ENCODE measurements at places on chromosomes 16 and 17. TPM values are rescaled to one million over a fixed set of nuclear protein-coding genes. Genes with fewer than 3 reads are reported as not detected.

DNA sequence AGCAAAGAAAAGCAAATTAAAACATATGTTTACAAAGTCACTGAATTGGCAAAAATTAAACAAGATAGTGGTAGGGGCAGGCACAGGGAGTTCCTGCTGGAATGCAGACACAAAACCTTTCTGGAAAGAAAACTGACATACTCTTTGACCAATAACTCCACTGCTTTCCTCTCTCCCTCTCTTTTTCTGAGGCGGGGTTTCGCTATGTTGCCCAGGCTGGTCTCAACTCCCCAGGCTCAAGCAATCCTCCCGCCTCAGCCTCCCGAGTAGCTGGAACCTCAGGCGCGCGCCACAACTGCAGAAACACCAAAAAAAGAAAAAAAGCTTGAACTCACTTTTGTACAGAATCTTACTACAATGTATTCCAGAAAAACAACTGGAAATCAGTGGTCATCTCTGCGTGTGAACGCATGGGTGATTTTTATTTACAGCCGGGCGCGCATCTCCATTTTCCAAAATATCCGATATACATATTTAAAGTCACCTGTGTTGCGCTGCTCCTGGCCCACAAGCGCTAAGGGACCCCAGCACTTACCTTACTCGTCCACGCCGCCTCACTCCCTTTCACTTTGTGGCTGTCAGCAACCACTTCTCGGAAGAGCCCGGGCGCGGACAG is 480 bp downstream of the TXNL4B start:
- no peak for DNase-seq
- H3K36me3 ChIP-seq: peaks cover 52% of the 10 kb centered on the region
- H3K27me3 ChIP-seq: no peaks in the 10 kb centered on the region
- H3K27ac ChIP-seq: peak overlapping the region; percentile 85
- peak overlapping the region; percentile 86 for H3K4me3 ChIP-seq
- H3K4me1 ChIP-seq: peaks cover 28% of the 10 kb centered on the region

Gene TRAF4
- 235 TPM for total RNA-seq

Gene OSGIN1
- total RNA-seq: 1.2 TPM

Gene CACNG5
- total RNA-seq: not detected

DNA sequence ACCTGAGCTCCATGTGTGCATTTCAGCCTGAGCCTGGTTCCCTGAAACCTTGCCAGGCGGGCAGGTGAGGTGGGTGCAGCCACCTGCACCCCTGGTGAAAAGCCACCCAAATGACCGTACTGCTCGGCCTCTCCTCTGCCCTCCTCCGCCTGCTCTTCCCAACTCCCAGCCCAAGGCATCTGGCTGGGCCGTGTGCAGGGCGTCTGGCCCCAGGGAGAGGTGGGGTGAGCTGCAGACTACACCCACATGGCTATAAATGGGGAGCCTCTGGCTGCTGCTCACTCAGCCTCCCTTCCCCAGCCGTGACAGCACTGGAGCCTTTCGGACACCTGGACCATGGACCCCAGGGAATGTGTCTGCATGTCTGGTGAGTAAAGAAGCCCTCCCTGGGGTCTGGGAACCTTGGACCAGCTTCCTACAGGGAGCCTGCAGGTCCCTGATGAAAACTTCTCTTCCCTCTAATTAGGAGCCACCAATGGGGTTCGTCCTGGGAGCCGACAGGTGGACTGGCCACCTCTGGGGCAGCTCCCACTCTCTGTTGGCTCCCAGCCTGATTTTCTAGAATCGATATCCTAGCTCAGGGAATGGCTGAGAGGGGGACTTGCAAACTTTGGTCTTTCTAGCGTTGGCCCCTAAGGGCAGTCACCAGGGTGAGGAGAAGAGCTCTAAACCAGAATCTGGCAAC is at the start of gene MT4:
MT4 (plus strand) TSS at position 281 of the 685 bp plus-strand sequence; CDS start at position 337, 56 bp downstream.
- H3K36me3 ChIP-seq: no peaks in the 10 kb centered on the region
- DNase-seq: no peak

GRCh38 chr16:30601966-30602365 is 8.2 kb downstream of the ZNF689 start:
- no peaks in the 10 kb centered on the region for H3K27me3 ChIP-seq
- no peaks in the 10 kb centered on the region for H3K4me1 ChIP-seq
- no peaks in the 10 kb centered on the region for H3K36me3 ChIP-seq
- H3K4me3 ChIP-seq: no peak overlapping the region
- no peak for DNase-seq

Gene CDH11
- total RNA-seq: not detected

DNA sequence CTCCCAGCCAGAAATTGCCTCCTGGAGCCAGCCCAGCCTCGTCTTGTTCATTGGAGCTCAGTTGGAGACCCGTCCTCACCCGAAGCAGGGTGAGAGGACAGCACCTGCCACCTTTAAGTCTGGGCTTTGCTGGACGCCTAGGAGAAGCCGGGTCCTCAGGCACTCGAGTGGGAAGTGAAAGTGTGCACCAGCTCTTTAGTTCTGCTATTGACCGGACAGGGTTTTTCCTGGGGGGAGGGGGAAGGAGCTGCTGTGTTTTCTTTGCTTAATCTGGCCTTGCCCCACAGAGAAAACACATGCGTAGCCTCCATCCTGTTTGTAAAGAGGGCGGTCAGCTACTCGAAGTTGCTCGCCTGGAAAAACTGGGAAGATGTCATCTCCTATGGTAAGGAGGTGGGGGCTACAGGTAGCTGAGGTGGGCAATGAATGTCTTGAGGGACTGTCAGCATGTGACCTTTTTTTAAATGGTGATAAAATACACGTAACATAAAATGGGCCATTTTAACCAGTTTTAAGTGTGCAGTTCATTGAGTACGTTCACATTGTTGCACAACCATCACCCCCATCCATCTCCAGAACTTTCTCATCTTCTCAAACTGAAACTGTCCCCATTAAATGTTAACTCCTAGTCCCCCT is 34.4 kb downstream of the CMIP start:
- peak overlapping the region; percentile 92 for H3K27ac ChIP-seq
- H3K27me3 ChIP-seq: no peaks in the 10 kb centered on the region
- peaks cover 91% of the 10 kb centered on the region for H3K4me1 ChIP-seq
- peak overlapping the region; percentile 47 for H3K4me3 ChIP-seq
- no peaks in the 10 kb centered on the region for H3K36me3 ChIP-seq
- peak; percentile 92 for DNase-seq

DNA sequence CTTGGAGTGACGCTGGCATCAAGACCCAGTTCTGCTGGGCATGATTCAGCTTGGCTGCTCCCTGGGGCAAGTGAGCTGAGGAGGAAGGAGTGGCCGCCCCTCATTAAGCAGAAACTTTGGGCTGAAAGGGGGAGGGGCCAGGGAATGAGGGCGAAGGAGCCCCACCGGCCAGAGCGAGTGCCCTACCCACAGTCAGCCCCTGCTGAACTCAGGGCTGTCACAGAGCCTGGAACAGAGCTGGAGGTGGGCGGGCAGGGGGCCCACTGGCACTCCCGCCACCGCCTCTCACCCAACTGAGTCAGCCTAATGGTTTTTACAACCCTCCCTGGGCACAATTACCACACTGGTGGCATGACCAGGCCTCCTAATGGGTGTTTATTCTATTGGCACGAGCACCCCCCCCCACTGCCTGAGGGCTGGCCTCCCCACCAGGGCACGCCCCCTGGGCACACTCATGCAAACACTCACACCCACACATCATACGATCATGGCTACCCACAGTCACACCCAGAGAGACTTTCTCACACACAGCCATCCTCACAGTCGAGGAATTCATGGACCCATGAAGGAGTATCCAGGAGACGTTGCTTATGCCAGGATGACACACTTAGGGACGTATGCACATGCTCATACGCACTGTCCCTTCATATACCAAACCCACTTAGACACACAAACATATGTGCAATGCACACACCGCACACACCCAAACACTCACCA is 19.2 kb downstream of the UNC119 start:
- no peaks in the 10 kb centered on the region for H3K36me3 ChIP-seq
- no peaks in the 10 kb centered on the region for H3K4me1 ChIP-seq
- DNase-seq: no peak
- H3K4me3 ChIP-seq: no peak overlapping the region
- no peak overlapping the region for H3K27ac ChIP-seq
- H3K27me3 ChIP-seq: no peaks in the 10 kb centered on the region

DNA sequence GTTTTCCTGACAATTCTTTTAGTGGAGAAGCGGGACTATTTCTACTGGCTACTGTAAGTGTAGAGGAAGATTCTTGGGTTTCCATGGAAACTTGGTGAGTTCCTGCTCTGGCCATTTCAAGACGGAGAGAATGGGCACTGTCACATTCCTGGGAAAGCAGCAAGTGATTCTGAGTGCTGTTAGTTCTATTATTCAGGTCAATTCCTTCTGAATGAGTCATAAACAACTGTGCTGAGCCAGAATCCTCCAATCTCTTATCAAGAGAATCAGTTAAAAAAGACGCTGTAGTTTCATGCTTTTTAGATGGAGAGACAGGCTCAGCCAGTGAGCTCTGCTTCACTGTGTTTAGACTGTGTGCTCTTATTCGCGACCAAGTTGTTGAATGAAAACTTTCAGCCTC is 19.6 kb downstream of the AKAP10 start:
- DNase-seq: no peak
- no peaks in the 10 kb centered on the region for H3K4me1 ChIP-seq
- H3K36me3 ChIP-seq: peaks cover 47% of the 10 kb centered on the region
- H3K27me3 ChIP-seq: no peaks in the 10 kb centered on the region

Gene NECAB2
- not detected for total RNA-seq

GRCh38 chr17:49516180-49516579 is 21.1 kb downstream of the NGFR start:
- no peaks in the 10 kb centered on the region for H3K27me3 ChIP-seq
- no peak overlapping the region for H3K27ac ChIP-seq
- H3K4me3 ChIP-seq: no peak overlapping the region
- DNase-seq: no peak
- H3K36me3 ChIP-seq: no peaks in the 10 kb centered on the region

Gene CDH5
- total RNA-seq: not detected

DNA sequence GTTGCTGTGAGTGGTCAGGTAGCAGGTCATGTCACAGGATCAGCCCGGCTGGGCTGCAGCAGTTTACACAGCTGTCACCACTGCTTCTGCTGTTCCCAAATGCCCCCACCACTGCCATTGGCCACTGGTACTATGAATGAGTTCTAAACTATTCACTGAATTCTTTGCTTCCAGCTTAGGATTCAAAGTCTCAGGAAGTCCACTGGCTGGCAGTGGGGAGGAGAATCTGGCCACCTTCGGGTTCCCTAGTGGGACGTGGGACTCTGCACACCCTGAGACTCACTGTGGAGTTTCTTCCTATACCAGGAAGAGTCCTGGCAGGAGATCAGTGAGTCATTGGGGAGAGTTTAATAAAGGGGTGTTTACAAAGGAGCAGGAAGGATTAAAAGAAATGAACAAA is 6.9 kb downstream of the MT1X start:
- H3K27me3 ChIP-seq: no peaks in the 10 kb centered on the region
- no peaks in the 10 kb centered on the region for H3K36me3 ChIP-seq
- H3K27ac ChIP-seq: no peak overlapping the region
- H3K4me1 ChIP-seq: no peaks in the 10 kb centered on the region
- DNase-seq: no peak

DNA sequence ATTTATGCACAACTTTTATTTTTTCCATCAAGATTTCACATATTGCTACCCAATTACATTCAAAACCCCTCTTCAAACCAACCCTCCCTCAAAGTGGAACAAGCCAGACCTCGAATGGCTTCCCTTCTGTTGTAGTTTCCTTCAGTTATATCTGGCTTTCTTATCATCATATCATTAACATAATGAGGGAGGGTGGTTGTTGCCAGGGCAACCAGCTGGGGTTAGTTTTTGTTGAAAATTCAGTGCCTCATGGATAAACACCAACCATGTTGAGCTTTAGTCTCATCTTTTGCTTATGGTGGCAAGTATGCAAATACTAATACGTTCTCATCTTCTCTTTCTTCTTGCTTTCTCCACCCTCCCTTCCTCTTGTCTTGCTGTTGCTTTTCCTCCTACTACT is 359.7 kb downstream of the CDH11 start:
- H3K4me1 ChIP-seq: no peaks in the 10 kb centered on the region
- H3K4me3 ChIP-seq: no peak overlapping the region
- no peaks in the 10 kb centered on the region for H3K36me3 ChIP-seq

GRCh38 chr17:728911-729310 is 3.5 kb upstream of the TLCD3A start:
- no peaks in the 10 kb centered on the region for H3K36me3 ChIP-seq
- no peaks in the 10 kb centered on the region for H3K27me3 ChIP-seq
- no peak overlapping the region for H3K4me3 ChIP-seq
- no peak for DNase-seq
- no peak overlapping the region for H3K27ac ChIP-seq
- peaks cover 9% of the 10 kb centered on the region for H3K4me1 ChIP-seq

Gene OR1F1
- not detected for total RNA-seq

DNA sequence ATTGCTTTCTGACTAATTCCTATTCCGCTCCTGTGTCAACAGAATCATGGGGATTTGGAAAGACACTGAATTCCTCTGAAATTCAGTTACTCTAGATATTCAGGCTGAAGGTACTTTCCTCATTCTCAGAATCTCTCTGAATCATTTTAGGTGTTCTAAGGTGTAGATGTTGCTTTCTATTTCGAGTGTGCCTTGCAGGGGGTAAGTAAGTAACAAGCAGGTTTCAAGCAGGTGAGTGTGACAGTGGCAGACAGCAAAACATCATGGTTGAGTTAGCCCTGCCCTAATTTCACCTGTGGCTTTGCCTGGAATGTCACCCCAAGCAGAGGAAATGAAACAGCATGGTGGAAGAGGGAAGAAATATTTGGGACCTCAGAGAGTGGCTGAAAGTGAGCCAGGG is 75.1 kb downstream of the SHISA9 start:
- no peak overlapping the region for H3K4me3 ChIP-seq
- no peaks in the 10 kb centered on the region for H3K36me3 ChIP-seq
- no peaks in the 10 kb centered on the region for H3K27me3 ChIP-seq
- no peaks in the 10 kb centered on the region for H3K4me1 ChIP-seq
- H3K27ac ChIP-seq: no peak overlapping the region

Gene SMARCE1
- 128 TPM for total RNA-seq

GRCh38 chr16:11203111-11203623 is 52.8 kb downstream of the SOCS1 start:
- H3K27me3 ChIP-seq: peaks cover 15% of the 10 kb centered on the region
- no peak overlapping the region for H3K27ac ChIP-seq
- H3K4me3 ChIP-seq: no peak overlapping the region
- H3K36me3 ChIP-seq: no peaks in the 10 kb centered on the region
- H3K4me1 ChIP-seq: peaks cover 3% of the 10 kb centered on the region
- no peak for DNase-seq

- H3K4me3 ChIP-seq: no peak overlapping the region
- H3K27me3 ChIP-seq: no peaks in the 10 kb centered on the region
- no peaks in the 10 kb centered on the region for H3K36me3 ChIP-seq
- no peak overlapping the region for H3K27ac ChIP-seq
- DNase-seq: no peak
Measured at GRCh38 chr17:45984368-45984767, 14.7 kb upstream of the STH start.

Gene FGF11
- 4.6 TPM for total RNA-seq

Gene CEP295NL
- 2.9 TPM for total RNA-seq

- no peak overlapping the region for H3K4me3 ChIP-seq
- no peaks in the 10 kb centered on the region for H3K4me1 ChIP-seq
- DNase-seq: no peak
- no peak overlapping the region for H3K27ac ChIP-seq
- H3K27me3 ChIP-seq: no peaks in the 10 kb centered on the region
Measured at GRCh38 chr16:57681950-57682728, 12.5 kb upstream of the DRC7 start.

Gene ELMO3
- 9.6 TPM for total RNA-seq

DNA sequence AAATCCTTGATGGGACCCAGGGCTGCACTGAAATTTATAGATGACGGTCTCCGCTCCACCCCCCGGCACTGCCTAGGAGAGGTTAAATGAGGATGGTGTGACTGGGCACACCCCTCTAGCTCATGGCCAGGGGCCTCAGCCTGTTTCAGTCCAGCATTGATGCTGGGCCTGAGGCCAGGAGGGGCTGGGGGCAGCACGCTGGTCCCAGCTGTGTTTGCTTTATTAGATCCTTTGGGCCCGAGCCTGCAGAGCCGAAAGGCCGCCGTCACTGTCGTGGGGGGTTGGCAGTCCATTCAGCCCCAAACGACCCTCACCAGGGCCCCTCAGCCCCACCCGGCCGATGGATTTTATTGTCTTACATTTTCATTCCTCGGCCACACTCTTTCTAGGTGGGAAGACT is 10.8 kb upstream of the DOK4 start:
- DNase-seq: no peak
- no peaks in the 10 kb centered on the region for H3K36me3 ChIP-seq
